ENCODE measurements at places on chromosomes 3 and 15.

DNA sequence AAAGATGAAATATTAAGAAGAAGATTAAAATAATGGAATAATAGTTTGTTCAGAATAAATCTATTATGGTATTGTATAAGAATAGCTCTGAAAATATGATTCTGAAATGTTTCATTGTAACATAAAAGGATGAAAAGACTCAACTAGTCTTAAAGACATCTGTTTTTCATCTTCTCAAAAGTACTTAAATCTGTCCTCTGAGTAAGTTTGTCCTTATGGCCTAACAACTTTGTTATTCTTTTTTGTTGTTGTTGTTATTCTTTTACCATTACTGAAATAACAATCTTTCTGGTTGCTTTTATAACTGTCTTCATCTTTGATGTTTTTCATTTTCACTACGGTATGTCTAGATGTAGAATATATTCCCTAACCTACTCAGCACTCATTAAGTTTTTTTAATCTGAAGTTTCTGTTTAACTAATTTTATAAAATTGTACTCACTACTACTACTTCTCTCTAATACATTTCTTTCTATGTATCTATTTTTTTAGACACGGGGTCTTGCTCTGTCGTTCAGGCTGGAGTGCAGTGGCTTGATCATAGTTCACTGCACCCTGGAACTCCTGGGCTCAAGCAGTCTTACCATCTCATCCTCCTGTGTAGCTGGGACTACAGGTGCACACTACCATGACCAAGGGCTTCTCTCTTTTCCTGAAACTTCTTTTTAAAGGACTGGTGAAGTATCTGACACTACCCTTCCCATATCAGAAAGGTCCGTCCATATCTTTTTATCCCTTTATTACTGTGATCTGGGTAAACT lies 240.7 kb downstream of the PCCB start:
- no peak for DNase-seq

GRCh38 chr3:127762077-127762786 lies 60.1 kb downstream of the MGLL start:
- no peak for DNase-seq

DNA sequence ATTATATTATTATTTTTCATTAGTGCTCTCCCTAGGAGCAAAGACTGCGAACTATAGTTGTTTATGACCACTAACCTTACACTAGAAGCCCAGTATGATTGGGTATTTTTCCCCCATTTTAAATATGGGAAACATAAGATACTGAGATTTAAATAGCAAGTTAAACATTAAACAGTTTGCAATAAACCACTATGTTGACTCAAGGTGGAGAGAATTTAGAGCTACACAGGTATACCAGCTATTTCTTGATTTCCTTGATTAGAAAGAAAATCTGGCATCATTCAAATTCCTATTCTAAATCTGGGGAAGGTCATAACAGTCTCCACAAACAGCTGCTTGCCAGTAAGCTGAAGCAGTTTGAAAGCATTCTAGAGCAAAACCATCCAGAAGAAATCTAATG lies 863.8 kb upstream of the CFAP20DC start:
- no peak for DNase-seq

GRCh38 chr3:24507776-24508422 lies 13.2 kb upstream of the THRB start:
- no peak for DNase-seq

GRCh38 chr3:178318340-178318739 lies 217.9 kb upstream of the KCNMB2 start:
- DNase-seq, result no peak

DNA sequence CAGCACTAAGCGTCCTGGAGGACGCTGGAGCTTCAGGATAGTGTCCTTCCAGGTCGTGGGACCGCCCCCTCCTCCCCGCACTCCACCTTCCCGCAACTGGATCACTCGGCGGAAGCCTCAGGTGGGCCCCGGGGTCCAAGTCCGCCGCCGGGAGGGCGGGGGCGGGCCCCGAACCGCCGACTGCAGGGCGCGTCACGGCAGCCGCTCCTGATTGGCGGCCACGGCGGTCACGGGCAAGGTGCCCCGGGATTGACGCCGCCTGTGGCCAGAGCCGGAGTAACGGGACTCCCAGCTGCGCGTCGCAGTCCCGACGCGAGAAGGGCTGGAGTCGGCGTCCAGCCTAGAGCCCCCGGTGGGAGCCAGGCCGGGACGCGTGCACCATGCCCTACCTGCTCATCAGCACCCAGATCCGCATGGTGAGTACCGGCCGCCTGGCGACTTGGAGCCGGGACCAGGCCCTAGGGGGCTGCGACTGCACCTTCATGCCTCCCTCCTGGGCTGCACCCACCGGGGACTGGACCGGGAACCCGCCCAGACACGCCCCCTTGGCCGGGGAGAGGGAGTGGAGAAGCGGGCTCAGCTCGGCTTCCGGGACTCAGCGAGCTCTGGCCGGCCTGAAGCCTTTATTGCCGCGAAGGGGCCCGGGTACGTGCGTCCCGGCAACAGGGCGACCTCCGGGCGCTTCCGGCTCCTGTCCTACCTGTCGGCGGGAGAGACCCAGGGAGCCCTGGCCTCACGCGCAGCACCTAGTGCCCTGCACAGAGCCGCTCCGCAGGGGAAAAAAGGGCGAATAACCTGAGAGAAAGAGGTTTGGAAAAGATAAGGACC lies at the start of gene GCHFR:
Gene GCHFR, plus strand, starts transcription at position 268 of the 828 bp plus-strand sequence. Its CDS starts 113 bp downstream, at position 381.
- peak; percentile 35 for DNase-seq

- DNase-seq, result no peak
Observed at GRCh38 chr3:98528474-98529346, 3.1 kb upstream of the GPR15 start.

- no peak for DNase-seq
Observed at GRCh38 chr3:126422571-126423091, 27.9 kb downstream of the CFAP100 start.

GRCh38 chr3:38457111-38458003 lies 3.7 kb downstream of the ACVR2B start:
- DNase-seq, result no peak

DNA sequence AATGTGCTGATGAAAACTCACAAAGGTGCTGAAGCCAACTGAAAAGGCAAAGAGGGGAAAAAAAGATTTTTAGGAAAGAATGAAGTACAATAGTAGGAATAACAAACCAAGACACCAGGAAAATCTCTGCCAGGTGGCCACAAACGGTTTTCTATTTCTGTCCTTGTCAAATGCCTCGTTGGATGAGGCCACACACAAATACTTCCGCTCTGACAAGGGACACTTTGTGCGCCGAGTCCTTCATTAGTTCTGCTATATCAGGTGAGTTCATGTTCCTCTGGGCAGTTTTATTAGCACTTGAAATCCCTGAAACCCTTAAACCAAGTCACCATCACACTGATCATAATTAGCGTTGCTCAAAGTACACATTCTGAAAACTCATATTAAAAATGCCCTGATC lies 373.1 kb downstream of the VPS13C start:
- no peak for DNase-seq

DNA sequence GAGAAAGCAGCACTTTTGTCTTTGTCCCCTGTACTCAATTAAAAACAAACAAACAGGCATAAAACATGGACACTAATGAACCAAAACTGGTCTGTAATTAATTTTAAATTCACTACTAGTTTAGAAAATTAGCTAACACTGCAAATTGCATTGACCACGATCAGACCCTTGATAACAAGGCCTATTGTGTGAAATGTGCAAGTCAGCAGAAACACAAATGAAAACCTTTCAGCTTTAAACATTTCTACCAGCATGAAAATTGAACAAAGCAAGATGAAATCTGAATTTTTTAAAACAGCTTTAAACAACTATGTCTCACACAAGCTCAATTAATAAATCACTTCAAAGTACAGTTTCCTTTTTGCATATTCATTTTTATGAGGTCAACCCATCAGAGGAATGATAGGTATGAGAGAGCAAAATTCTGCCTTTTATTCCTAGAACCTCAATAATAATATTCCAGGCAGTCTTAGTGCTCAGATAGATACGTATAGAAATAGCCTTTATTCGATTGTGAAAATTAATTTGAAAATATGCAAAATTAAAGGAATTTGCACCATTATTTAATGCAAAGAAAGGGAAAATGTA lies 27.0 kb upstream of the CHMP2B start:
- DNase-seq, result no peak

DNA sequence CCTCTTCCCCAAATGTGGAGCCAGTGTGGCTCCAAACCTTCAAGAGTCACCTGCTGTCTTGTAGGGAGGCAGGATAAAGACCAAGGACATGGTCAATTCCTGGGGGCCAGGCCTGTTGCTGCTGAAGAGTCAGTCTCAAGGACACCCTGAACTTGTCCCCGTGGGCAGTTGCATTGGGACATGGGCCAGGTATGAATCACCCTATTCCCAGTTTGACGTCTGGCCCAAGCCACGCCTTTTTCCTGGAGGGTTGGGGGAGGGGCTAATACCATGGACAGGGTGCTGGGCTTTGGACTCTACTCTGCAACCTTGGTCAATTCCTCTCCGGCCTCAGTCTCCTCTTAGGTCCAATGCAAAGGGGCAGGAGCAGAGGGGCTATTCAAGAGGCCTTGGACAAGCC lies 10.4 kb downstream of the ATP2B2 start:
- no peak for DNase-seq

DNA sequence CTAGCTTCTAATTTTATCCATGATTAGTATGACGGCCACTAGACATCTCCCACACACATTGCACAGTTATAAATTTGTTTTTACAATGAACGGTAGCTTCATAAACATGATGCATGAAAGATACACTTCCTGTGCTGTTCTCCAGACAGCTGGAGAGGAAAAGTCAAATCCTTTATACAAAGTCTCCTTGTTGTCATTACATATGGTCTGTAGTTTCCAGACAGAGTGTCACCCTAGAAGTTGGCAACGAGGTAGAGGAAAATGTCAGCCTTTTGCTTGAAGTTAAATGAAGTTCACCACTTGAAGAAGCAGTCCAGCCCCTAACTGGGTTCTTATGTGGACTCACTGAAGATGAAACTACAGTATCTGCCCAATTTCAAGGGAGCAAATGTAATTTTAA lies 253.0 kb upstream of the P2RY1 start:
- DNase-seq, result no peak

- no peak for DNase-seq
Observed at GRCh38 chr3:170247875-170248274, 25.7 kb downstream of the PRKCI start.

GRCh38 chr3:112389961-112390360 lies 57.0 kb downstream of the CD200 start:
- no peak for DNase-seq

- no peak for DNase-seq
Observed at GRCh38 chr15:31106495-31107300, 5.2 kb upstream of the TRPM1 start.

DNA sequence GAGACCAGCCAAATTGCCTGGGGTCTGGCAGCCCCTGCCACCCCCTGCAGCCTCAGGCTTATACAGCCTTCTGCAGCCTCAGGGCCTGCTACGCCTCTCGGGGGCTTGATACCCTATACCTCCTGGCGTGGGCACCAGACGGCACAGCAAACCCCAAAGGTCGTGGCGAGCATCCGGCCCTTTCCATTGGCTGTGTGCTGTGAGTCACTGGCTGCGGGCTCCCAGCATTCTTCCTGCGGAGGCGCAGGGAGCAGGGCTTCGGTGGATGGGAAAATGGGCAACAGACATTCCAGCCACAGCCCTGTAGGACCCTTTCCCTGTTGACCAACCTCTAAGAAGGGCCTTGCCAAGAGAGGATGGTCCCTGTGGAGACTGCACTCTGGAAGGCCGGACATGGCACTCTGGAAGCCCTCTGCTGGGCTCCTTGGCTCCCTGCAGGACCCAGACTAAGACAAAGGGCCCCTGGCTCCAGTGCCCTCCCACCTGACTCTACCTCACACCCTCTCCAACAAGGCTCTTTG lies 59.6 kb downstream of the ITGA11 start:
- DNase-seq, result no peak

DNA sequence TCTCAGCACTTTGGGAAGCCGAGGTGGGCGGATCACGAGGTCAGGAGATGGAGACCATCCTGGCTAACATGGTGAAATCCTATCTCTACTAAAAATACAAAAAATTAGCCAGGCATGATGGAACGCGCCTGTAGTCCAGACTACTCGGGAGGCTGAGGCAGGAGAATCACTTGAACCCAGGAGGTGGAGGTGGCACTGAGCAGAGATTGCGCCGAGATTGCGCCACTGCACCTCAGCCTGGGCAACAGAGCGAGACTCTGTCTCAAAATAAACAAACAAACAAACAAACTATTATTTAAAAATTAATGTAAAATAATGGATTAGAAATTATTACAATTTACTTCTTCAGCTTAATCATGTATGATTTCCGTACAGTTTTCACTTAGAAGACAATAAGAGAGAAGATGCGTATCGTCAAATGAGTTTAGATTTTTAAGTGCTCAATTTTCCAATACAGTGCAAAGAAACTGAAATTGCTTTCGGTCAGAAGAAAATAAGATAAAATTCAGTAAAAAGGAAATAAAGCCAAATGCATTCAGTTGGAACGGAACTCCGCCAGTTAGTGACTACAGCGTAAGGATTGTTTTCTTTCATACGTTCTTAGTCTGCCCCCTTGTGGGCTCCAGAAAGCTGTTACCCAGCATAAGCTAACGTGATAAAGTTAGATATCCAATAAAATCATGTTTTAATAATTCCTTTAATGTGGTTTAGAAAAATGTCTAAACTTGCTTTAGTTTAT lies 24.8 kb downstream of the AADAC start:
- DNase-seq, result no peak

GRCh38 chr3:73148682-73149081 lies 87.2 kb downstream of the EBLN2 start:
- DNase-seq, result no peak

- DNase-seq, result no peak
Observed at GRCh38 chr3:133934073-133934970, 38.6 kb upstream of the RAB6B start.

DNA sequence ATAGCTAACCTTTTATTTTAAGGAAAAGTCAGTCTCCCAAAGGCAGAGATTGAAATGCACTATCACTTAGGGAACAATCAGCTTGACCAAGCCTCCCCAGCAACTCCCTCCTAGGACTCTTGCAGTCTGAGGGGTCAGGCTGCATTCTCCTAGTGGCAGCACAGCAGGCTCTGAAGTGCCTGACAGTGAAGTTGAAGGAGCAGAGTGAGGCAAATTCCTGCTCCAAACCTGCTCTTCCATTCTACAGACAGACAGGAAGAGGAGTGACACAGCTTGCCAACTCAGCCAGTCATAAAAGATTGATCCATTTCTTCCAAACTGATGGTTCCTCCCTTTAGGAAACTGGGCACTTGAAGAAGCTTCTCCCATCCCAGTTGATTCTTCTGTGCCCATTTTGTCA lies 43.9 kb upstream of the SMAD3 start:
- DNase-seq, result no peak

All from stimulated activated CD4-positive, alpha-beta T cell treated with anti-CD3 and anti-CD28 coated beads, TNF-alpha, amount 100 ng/mL, for 4 hours (primary cell).